ENCODE measurements at places on chromosomes 6 and 20. TPM values are rescaled to one million over a fixed set of nuclear protein-coding genes. Genes with fewer than 3 reads are reported as not detected.

GRCh38 chr6:3294921-3295871 lies 36.4 kb downstream of the PSMG4 start:
- H3K27me3 ChIP-seq: no peaks in the 10 kb centered on the region
- peak overlapping the region; percentile 59 for H3K27ac ChIP-seq
- H3K4me1 ChIP-seq: peaks cover 12% of the 10 kb centered on the region

The NUDT3 gene
- total RNA-seq: 40.9 TPM

DNA sequence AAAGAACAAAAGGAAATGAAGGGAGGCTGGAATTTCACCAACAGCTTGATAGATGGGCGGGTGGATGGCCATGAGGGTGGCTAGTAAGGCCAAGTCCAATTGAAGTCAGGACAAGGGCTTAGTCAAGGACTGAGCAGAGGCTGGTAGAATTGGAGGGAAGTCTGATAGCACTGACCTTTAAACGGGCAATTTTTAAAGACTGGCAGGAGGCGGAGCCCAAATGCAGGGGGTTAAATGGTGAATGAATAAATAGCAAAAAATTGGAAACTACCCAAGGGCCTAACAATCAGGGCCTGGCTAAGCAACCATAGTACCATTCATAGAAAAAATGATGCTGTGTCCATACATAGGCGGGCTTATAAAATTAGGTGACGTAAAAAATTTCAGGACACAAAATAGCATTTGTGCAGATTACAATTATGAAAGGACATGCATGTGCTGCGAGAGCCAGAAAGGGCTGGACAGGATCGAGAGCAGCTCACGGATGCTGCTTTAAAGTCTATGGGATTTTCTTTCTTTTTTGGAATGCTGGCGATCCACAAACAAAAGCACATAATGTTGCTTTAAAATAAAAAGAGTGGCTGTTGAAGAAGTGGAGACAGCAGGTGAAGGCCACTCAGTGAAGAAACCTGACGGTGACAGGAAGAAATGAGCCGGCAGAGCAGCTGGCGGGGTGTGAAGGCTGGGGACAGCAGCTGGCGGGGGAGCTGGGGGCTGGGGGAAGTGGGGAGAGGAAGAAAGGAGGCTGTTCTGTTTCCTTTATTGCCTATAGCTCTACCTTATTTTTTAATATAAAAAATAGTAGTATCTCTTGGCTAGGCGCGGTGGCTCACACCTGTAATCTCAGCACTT lies 42.8 kb upstream of the TAF8 start:
- no peak overlapping the region for H3K4me3 ChIP-seq
- H3K4me1 ChIP-seq: peaks cover 12% of the 10 kb centered on the region
- H3K27ac ChIP-seq: no peak overlapping the region
- H3K36me3 ChIP-seq: no peaks in the 10 kb centered on the region
- no peaks in the 10 kb centered on the region for H3K27me3 ChIP-seq

DNA sequence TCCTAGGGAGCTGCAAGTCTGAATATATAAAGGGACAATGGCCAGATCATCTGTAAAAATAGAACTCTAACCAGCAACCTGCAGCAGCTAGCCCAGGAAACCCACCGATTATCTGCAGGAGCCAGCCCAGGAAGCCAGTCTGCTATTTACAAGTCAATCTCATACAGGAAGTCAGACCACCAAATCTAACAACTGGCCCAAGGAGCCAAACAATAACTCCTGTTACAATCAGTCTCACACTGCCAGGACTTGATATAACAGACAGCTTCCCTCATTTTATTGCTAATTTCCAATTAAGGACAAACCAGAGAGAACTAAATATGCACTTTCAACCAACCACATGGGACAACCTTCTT lies 14.4 kb upstream of the RIN2 start:
- no peaks in the 10 kb centered on the region for H3K36me3 ChIP-seq
- no peak overlapping the region for H3K4me3 ChIP-seq
- no peak for DNase-seq
- H3K27me3 ChIP-seq: no peaks in the 10 kb centered on the region

The IL17A gene
- total RNA-seq: not detected

The COX4I2 gene
- total RNA-seq: 3.9 TPM

- no peaks in the 10 kb centered on the region for H3K27me3 ChIP-seq
- H3K36me3 ChIP-seq: no peaks in the 10 kb centered on the region
- no peaks in the 10 kb centered on the region for H3K4me1 ChIP-seq
- DNase-seq: no peak
- no peak overlapping the region for H3K27ac ChIP-seq
These were observed 39.3 kb downstream of the MBOAT1 start for GRCh38 chr6:20172842-20173456.

The ARFGAP1 gene
- 15.2 TPM for total RNA-seq

The SGK2 gene
- 0.36 TPM for total RNA-seq

DNA sequence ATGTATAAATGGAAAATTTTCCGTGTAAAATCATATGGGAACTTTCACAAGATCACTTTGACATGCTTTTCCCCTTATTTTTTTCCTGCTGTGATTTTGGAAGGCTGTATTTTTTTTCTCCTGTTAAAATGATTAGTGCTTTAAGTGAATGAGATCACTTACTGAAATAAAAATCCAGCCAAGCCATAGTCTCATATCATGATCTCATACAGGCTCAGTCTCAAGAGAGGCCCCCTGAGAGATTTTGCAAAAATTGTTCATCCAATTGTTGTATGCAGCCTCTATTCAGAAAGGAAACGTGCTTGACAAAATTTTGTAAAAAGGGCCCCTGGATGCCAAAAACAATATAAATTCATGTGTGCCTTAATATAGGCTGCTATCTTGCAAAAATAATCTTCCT lies 528.2 kb downstream of the HDGFL1 start:
- no peak for DNase-seq
- H3K27me3 ChIP-seq: no peaks in the 10 kb centered on the region
- no peak overlapping the region for H3K27ac ChIP-seq
- no peaks in the 10 kb centered on the region for H3K4me1 ChIP-seq

DNA sequence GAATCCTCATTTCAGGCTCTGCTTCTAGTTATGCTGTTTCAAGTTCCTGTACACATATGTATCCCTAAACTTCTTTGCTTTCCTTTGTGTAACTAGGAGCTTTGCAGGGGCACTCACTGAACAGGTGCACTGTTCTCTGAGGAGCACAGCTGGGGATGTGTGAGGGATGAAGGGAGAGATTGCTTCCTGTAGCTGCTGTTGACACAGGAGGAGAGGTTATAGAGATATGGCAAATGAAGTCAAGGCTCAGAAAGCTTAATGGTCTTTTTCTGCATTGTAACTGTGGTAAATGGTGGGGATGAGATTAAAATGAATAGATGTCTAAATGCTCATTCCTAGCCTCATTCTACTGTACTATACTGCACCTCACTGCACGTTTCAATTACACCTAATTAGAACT lies 454.3 kb downstream of the BTBD3 start:
- H3K4me1 ChIP-seq: no peaks in the 10 kb centered on the region
- no peak overlapping the region for H3K27ac ChIP-seq
- no peaks in the 10 kb centered on the region for H3K36me3 ChIP-seq
- no peak overlapping the region for H3K4me3 ChIP-seq
- no peaks in the 10 kb centered on the region for H3K27me3 ChIP-seq
- no peak for DNase-seq

Measured in gastrocnemius medialis (tissue), 4 donors.